ENCODE measurements at places on chromosomes 5 and 9. TPM values are rescaled to one million over a fixed set of nuclear protein-coding genes. Genes with fewer than 3 reads are reported as not detected.

Gene ASS1
- total RNA-seq: 8.6 TPM

Gene SOHLH1
- not detected for total RNA-seq

Gene ZFP2
- not detected for total RNA-seq

- peaks cover 5% of the 10 kb centered on the region for H3K4me1 ChIP-seq
- H3K27me3 ChIP-seq: no peaks in the 10 kb centered on the region
- H3K4me3 ChIP-seq: peak overlapping the region; percentile 41
- no peak for DNase-seq
- no peak overlapping the region for H3K27ac ChIP-seq
- no peaks in the 10 kb centered on the region for H3K36me3 ChIP-seq
Measured at GRCh38 chr5:98839469-98840383, 66.3 kb downstream of the RGMB start.

DNA sequence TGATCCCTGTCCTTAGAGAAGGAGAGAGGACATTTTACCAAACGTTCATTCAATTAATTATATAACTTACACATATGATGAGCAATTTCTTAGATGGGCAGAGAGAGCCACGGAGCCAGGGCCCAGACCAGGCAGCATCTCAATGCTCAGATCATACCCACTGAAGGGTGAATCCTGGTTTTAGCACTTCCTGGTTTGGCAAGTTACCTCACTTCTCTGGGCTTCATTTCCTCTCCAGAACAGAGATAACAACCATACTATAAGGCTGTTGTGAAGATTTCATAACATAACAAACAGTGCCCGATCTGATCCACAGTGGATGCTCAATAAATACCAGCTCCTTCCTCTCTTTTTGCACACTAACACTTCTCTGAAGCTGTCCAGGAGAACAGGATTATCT, 271.1 kb downstream of the DENND1A start:
- DNase-seq: no peak
- H3K4me1 ChIP-seq: no peaks in the 10 kb centered on the region
- no peaks in the 10 kb centered on the region for H3K27me3 ChIP-seq
- H3K36me3 ChIP-seq: peaks cover 17% of the 10 kb centered on the region
- H3K27ac ChIP-seq: no peak overlapping the region

Data from activated CD4-positive, alpha-beta memory T cell treated with anti-CD3 and anti-CD28 coated beads, Interleukin-2, amount 10 ng/mL, durations not matched to agents 7 days and 5 days (primary cell).